ENCODE measurements at places on chromosomes 4 and X.

DNA sequence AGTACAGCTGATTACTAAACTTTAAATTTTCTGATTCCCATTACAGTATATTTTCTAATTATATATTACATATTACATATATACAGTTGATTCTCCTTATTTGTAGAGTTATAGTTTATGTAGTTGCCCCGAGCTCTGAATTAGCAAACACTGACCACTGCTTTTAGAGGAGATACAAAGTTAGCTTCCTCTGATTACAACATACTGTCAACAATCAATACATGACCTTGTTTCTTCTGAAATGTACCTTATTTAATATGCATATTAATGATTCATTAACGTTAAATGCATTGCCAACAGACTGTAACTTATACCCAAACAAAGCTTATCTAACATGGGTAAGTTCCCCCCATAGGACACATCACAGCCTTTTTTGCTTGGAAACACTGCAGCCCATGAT is 81.5 kb downstream of the ATP10D start:
- H3K27me3 ChIP-seq: no peaks in the 10 kb centered on the region
- no peak for DNase-seq
- peaks cover 3% of the 10 kb centered on the region for H3K4me1 ChIP-seq
- H3K27ac ChIP-seq: no peak overlapping the region
- H3K4me3 ChIP-seq: no peak overlapping the region
- no peaks in the 10 kb centered on the region for H3K36me3 ChIP-seq

GRCh38 chr4:40363382-40363920 is 28.3 kb downstream of the CHRNA9 start:
- no peak for DNase-seq
- H3K27me3 ChIP-seq: no peaks in the 10 kb centered on the region
- no peaks in the 10 kb centered on the region for H3K36me3 ChIP-seq
- H3K4me1 ChIP-seq: no peaks in the 10 kb centered on the region

GRCh38 chrX:149633511-149633910 is 1.9 kb upstream of the TMEM185A start:
- H3K4me1 ChIP-seq: no peaks in the 10 kb centered on the region
- H3K4me3 ChIP-seq: no peak overlapping the region
- no peaks in the 10 kb centered on the region for H3K27me3 ChIP-seq
- no peaks in the 10 kb centered on the region for H3K36me3 ChIP-seq

- peaks cover 15% of the 10 kb centered on the region for H3K4me1 ChIP-seq
- DNase-seq: peak; percentile 38
- no peaks in the 10 kb centered on the region for H3K36me3 ChIP-seq
- peaks cover 4% of the 10 kb centered on the region for H3K27me3 ChIP-seq
- H3K27ac ChIP-seq: no peak overlapping the region
- H3K4me3 ChIP-seq: no peak overlapping the region
Measured at GRCh38 chr4:3807822-3808496, 41.8 kb downstream of the ADRA2C start.

DNA sequence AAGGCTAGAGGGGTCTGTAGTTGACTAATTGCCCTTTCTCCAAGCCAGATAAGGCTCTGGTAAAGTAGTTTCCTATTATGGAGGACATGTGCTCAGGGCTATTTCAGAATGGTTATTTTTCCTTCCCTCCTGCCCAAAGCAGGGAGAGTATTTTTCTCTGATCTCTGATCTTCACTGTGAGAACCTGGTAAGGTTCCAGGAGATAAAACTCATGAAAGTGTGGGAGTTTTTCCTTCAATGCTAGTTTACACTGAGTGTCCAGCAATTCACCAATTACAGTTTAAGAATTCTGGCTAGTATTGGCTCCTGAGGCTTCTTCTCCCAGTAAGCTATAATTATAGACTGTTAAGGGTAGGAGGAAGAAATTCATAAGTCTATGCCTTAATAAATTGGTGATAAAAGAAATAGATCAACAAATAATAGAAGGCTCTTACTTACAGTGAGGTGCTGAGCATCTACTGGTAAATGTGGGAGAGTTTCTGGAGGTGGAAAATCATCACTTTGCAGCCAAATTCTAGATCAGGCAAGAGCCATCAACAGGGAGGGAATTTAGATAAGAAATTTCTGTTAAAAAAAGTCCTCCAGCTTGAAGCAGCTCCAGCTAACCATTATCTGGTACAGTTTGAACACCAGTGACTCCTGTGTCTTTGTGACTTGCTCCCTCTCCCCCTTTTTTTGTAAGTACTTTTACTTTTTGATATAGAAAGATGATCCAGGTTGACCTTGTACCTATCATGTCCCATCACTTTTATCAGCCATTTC is 30.9 kb downstream of the CASP6 start:
- H3K36me3 ChIP-seq: 0 out of 2 replicates have a peak, but pooled peaks cover 4% of the 10 kb centered on the region
- H3K27me3 ChIP-seq: no peaks in the 10 kb centered on the region
- no peaks in the 10 kb centered on the region for H3K4me1 ChIP-seq
- H3K27ac ChIP-seq: no peak overlapping the region
- no peak overlapping the region for H3K4me3 ChIP-seq

GRCh38 chr4:155042014-155042413 is 166.4 kb upstream of the NPY2R start:
- H3K27me3 ChIP-seq: no peaks in the 10 kb centered on the region
- no peaks in the 10 kb centered on the region for H3K36me3 ChIP-seq
- H3K27ac ChIP-seq: no peak overlapping the region
- no peak overlapping the region for H3K4me3 ChIP-seq

GRCh38 chr4:73407227-73407673 is 3.2 kb downstream of the ALB start:
- no peaks in the 10 kb centered on the region for H3K36me3 ChIP-seq
- no peak overlapping the region for H3K27ac ChIP-seq
- H3K27me3 ChIP-seq: no peaks in the 10 kb centered on the region
- no peaks in the 10 kb centered on the region for H3K4me1 ChIP-seq
- no peak for DNase-seq

- no peak overlapping the region for H3K27ac ChIP-seq
- no peak overlapping the region for H3K4me3 ChIP-seq
- no peak for DNase-seq
- H3K36me3 ChIP-seq: no peaks in the 10 kb centered on the region
- H3K27me3 ChIP-seq: no peaks in the 10 kb centered on the region
Measured at GRCh38 chr4:185227131-185227551, 17.7 kb downstream of the SNX25 start.

GRCh38 chr4:18611026-18611425 is 589.5 kb upstream of the LCORL start:
- no peaks in the 10 kb centered on the region for H3K27me3 ChIP-seq
- DNase-seq: no peak
- H3K4me1 ChIP-seq: no peaks in the 10 kb centered on the region
- no peaks in the 10 kb centered on the region for H3K36me3 ChIP-seq
- H3K4me3 ChIP-seq: no peak overlapping the region
- no peak overlapping the region for H3K27ac ChIP-seq

Data from SJCRH30 (cell line).